ENCODE measurements at places on chromosomes 16 and 17.

DNA sequence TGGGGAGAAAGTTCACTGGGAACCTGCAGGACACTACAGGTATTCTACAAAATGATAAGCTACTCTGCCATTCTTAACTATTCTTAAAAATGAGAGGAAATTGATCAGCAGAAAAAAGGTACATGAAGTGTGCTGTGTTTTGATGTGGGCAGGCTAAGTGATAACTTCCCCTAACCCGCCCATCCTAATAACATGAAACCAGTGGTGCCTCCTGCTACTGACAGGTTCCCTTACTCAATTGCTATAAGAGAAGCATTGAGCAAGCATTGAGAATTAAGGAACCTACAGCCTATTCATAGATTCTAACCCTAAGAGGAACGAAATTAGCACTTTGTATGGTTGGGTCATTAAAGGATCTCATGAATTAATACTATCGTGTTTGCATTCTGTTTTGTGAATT, 18.9 kb downstream of the XYLT1 start:
- no peak for DNase-seq

- DNase-seq: no peak
Observed at GRCh38 chr17:79513820-79514535, 96.9 kb downstream of the RBFOX3 start.

DNA sequence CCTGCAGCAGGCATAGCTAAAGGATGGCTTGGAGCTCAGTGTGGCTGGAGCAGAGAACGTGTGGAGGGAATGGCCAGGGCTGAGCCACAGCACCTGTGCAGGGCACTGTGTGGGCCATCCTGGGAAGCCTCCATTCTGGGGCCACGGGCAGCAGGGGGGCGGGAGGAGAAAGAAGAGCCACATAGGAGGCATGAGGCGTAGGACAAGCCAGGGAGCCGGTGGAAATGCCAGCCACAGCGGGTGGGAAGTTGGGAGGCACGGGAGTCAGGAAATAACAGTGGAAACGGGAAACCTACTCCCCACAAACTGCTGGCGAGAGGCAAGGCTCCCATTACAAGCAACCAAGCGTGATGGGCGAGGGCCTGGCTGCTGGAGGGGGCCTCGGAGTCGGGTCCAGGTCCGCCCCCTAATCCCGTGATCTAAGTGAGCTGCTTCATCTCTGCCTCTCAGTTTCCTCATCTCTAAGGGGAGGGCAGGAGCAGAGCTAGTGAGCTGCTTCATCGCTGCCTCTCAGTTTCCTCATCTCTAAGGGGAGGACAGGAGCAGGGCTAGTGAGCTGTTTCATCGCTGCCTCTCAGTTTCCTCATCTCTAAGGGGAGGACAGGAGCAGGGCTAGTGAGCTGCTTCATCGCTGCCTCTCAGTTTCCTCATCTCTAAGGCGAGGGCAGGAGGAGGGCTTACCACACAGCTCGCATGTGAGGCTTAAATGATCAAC, 104.9 kb downstream of the ADCY9 start:
- no peak for DNase-seq

DNA sequence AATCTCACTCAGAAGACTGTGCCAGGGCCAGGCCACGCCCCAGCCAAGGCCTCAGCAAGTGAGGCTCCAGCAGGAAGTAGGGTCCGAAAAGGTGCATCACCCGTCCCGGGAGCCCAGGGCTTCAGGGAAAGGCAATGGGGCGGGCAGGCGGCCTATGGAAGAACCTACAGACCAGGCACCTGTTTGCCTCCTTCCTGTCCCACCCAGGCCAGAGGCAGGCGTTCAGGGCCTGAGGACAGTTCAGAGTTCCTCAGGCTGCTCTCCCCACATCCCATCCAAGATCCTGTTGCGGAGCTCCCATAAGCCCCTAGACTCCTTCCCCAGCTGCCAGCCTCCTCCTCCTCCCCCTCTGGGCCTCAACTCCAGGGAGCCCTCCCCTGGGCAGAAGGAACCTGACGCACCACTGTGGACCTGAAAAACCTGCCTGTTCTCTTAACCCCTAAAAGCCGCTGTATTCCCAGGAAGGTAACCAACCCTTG, 2.3 kb downstream of the CLUH start:
- DNase-seq: peak; percentile 87

GRCh38 chr16:27620541-27620940, 70.6 kb downstream of the KATNIP start:
- DNase-seq: no peak

DNA sequence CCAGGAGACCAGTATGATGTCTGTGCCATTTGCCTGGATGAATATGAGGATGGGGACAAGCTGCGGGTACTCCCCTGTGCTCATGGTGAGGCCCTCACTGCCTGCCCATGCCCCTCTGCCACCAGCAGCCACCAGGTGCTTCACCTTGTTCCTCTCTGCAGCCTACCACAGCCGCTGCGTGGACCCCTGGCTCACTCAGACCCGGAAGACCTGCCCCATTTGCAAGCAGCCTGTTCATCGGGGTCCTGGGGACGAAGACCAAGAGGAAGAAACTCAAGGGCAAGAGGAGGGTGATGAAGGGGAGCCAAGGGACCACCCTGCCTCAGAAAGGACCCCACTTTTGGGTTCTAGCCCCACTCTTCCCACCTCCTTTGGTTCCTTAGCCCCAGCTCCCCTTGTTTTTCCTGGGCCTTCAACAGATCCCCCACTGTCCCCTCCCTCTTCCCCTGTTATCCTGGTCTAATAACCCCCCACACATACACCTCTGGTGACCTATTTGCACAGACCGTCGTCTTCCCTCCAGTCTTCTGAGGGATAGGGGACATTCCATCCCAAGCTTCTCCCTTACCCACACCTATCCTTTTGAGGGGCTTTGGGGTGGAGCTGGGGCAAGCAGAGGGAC, 3.7 kb downstream of the PFN1 start:
- no peak for DNase-seq

DNA sequence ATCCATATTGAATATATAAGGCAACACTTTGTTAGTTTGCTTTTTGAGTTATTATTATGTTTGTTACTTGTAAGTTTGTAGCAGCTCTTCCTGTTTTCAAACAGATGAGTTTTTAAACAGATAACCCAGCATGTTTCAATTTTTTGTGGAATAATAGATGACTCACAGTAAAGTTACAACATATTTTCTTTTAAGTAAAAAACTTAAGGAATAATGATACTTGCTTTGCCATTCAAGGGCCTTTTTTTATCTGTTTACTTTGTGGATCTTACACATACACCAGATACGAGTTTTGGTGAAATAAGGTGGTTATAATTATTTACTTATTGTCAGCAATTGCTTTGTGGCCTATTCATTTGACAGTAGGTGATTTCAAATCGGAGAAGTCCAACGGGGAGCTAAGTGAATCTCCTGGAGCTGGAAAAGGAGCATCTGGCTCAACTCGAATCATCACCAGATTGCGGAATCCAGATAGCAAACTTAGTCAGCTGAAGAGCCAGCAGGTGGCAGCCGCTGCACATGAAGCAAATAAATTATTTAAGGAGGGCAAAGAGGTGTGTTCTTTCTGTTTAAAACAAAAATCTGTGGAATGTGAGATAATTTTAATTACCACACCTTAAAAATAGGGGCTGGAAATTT, 66.3 kb downstream of the BPTF start:
- DNase-seq: peak; percentile 40
